ENCODE measurements at places on chromosomes 13 and 19. TPM values are rescaled to one million over a fixed set of nuclear protein-coding genes. Genes with fewer than 3 reads are reported as not detected.

The C1QTNF9 gene
- total RNA-seq, result not detected

The SPART gene
- 45.6 TPM for total RNA-seq

The NXNL1 gene
- total RNA-seq, result not detected

The PABPC3 gene
- not detected for total RNA-seq

The TEX29 gene
- total RNA-seq, result not detected

The CRX gene
- not detected for total RNA-seq

The PCSK4 gene
- 4.6 TPM for total RNA-seq

The KIR2DL1 gene
- not detected for total RNA-seq

The OR7C1 gene
- total RNA-seq, result not detected

The LYPD3 gene
- total RNA-seq, result 0.28 TPM

The GPC5 gene
- total RNA-seq, result 30.8 TPM

The IZUMO2 gene
- not detected for total RNA-seq

The PNMA8B gene
- total RNA-seq, result 2.2 TPM
